Ovary (tissue), 10 donors: ENCODE measurements at places on chromosomes 2 and 18. TPM values are rescaled to one million over a fixed set of nuclear protein-coding genes. Genes with fewer than 3 reads are reported as not detected.

DNA sequence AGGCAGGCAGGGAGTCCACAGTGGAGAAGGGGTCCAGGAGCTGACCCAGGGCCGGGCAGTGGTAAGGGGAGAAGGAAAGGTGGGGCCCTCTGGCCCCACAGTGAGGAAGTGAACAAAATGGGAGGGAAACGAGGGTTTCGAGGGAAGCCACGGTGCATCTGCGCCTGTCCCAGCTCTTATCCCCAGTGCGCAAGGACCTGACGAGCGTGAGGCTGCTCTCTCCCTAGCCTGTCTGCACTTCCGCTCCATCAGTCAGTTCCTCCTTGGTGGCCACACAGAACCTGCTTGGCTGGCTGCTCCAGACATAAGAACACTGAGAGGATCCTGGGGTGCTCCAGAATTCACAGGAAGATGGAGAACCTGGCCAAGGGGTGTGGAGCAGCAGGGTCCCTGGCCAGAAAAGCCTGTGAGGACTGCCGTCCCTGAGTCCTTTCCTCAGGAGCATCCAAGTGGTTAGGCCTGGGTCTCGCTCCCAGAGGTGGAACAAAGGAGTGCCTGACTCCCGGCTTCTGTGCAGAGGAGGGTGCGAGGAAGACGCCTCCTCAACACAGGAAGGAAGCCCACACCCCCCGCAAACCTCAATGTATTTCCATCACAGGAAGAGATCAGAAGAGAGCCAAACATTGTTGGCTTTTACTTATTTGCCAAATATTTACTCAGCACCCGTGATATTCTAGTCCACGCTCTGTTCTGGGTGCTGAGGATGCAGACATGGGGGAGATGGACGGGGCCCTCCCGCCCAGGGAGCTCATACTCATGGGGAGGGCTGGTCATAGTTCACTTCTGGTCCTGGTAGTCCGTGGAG is 43.7 kb upstream of the SEMA4C start:
- no peak for DNase-seq

DNA sequence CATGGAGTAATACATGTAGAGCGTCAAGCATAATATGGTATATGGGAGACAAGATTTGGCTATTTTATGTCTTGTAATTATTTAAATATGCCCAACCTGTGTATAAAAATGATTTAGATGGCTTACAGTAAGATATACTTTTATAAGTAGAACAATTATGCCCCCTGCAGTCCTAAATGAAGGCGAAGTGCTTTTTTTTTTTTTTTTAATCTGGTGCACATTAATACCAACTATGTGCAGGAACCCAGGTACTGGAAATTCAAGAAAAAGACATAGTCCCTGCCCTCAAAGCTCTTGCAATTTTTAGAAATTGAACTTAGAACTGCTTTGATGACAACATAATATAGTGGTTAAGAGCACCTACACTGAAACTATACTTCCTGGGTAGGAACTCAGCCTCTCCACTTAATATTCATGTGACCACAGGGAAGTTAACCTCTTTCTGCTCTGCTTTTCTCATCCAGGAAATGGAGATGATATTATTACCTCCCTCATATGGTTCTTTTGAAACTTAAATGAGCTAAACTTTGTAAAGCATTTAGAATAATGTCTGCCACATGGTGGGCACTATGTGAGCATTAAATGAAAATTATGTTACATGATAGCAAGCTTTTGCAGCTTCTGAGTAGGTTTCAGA is 38.1 kb downstream of the AFTPH start:
- no peak for DNase-seq

GRCh38 chr2:238566001-238566645 is 139.4 kb downstream of the ASB1 start:
- DNase-seq, result no peak

DNA sequence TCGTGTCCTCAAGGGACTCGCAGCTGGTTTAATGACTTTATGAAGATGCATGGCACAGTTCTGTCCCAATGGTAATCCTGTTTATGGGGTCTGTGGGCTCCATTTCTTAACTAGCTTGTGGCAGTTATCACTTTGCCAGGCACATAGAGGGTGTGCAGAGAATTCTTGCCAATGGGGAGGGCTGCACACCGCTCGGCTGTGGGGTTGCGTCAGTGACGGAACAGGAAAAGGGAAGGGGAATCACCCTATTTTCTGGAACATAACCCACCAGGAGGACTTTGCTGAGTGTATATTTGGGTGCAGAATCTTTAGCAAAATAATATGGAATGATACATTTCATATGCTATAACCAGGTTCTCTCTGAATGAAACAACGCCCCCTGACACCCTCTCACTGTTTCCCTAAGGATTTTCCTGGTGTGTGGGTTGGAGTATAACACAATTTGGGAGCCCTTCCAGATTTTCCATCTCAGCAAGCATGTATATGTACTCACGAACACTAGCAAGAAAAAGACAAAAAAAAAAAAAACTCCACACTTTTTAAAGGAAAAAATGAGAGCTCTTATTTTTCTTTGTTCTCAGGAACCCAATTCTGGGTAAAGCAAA is 43.9 kb upstream of the TRIB2 start:
- DNase-seq, result no peak

- no peak for DNase-seq
Observed at GRCh38 chr2:126664234-126664633, 8.3 kb downstream of the GYPC start.

DNA sequence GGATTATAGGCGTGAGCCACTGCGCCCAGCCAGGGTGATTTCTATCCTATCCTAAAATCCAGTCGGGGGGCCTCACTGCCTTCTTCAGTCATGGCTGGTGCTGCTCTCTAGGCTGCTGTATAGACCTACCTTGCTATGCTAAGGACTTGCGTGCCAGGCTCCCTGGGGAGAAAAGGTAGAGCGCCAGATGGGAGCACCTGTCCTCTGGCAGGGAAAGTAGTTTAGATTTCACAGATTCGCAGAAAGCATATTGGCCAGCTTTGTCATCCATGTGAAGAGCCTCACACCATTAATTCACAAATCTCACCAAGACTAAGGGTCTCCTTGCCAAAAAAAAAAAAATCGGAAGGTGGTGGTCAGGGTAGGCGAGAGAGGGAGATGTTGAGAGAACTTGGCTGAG is 217.6 kb downstream of the ATAD2B start:
- no peak for DNase-seq

The ALPP gene
- not detected for total RNA-seq

The VPS54 gene
- 26.1 TPM for total RNA-seq

The ECEL1 gene
- 251 TPM for total RNA-seq
